ENCODE measurements at places on chromosomes 3 and 15. TPM values are rescaled to one million over a fixed set of nuclear protein-coding genes. Genes with fewer than 3 reads are reported as not detected.

The HCLS1 gene
- 0.89 TPM for total RNA-seq

DNA sequence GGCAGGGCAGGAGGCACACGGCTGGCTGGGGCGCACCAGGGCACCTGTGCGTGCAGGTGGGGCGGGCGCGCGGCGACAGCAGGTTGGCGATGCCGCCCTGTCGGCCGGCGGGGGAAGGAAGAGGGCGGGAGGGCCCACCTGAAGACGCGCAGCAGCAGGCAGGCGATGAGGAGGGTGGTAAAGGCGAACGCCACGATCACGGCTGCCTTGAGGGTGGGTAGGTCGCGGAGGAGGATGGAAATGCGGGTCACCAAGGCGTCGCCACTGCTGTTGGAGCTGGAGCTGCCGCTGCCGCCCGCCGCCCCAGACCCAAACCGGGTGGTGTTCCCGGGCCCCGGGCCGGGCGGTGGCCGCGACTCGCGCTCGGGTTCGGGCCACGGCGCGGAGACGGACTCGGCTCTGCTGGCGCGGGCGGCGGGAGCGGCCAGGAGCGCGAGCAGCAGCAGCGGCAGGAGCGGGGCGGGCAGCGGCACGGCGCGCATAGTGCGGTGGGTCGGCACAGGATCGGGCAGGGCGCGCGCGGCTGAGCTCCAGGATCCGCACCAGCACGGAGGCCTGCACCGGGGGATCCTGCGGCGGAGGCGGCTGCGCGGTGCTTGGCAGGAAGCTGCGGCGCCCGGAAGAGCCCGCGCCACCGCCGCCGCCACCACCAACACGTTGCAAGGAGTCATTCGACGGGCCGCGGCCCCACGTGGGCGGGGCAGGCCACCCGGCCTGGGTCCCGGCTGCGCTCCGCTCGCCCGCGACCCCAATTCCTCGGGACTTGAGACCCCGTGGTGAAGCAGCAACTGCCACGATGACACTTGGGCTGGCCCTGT is at the start of gene FAM174B:
TSS of gene FAM174B (minus strand) at position 598 of the 818 bp plus-strand sequence.
- no peak for DNase-seq

DNA sequence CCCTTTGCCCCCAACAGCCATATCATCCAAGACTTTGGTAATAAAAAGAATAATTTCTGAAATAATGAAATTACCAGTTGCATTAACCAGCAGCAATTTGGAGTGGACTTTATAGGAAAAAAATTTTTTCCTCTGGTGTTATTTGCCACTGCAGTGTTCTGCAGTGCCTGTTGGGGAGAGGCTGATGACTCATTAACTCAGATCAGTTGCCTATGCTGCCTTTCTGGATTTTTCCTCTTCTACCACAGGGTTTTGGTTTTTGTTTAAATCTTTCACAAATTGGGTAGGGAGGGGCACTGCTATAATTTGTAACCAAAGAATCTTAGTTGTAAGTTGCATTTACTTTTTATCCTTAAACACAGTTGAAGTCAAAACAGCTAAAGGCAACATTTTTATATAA is 22.7 kb downstream of the ATP6V1A start:
- DNase-seq, result peak; percentile 54

DNA sequence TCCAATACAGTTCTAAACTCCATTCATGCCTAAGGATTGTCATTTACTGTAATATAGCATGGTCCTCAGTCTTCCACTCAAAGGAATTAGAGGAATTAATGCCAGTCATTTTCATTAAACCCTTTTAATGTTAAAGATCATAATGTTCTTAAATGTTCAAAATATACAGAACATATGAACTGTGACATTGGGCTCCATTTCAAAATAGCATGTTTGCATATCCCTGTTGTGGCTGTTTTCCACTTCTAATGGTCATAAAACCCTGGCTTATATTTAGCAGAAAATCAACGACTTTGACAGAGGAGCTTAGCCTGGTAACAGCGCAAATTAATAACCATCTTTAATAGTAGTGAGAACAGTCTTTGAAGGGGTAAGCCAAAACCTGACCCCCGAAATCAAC is 260.7 kb downstream of the UBE2E2 start:
- DNase-seq, result no peak

The NEK11 gene
- 3.9 TPM for total RNA-seq

The CLDN16 gene
- 0.06 TPM for total RNA-seq

- no peak for DNase-seq
These were observed 3.4 kb upstream of the DIS3L start for GRCh38 chr15:66290007-66290406.

DNA sequence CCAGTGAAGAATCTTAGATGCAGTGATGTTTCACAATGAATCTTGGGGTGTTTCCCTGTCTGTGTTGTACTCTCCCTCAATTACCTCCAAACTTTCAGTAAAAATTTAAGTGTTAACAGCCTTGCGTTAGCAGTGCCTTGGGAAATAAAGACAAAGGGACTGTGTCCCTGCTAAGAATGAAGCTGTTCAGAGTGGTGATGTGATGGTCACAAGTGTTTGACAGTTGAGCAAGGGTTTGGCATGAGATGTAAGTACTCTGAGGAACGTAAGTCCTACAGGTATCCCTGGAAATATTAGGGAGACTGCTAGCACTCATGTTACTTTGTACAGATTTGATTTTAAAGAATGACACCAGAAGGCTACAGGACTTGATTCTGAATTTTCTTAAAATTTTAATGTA is 304.3 kb upstream of the DPH6 start:
- no peak for DNase-seq

DNA sequence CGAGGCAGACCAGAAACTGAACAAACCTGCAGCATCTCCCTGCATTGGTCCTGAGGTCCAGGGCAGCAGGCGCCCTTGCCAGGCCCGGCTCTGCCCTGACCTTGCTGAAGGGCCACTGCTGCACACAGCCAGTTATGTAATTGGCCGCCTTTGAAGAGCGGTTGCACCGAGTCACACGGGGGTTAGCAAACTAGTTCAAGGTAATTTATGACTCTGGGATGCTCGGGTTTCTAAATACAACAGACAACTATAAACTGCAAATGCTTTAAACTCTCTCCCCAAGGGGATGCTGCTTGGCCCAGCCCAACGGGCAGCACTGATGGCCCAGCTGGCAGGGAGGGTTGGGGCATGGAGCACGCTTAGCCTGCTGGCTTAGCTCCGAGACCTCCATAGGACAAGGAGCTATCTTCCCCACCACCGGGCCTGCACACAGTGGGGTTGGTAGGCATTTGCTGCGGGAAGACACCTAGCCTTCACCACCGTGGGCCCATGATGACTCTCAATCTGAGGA is 60.3 kb upstream of the IQSEC1 start:
- DNase-seq, result no peak

The TPRA1 gene
- 38.8 TPM for total RNA-seq

The RASGRP1 gene
- total RNA-seq, result 0.30 TPM

The SEMA3B gene
- 26.6 TPM for total RNA-seq

The LRRC31 gene
- total RNA-seq, result not detected

- DNase-seq, result no peak
These were observed 10.4 kb downstream of the TCAIM start for GRCh38 chr3:44348993-44349392.

DNA sequence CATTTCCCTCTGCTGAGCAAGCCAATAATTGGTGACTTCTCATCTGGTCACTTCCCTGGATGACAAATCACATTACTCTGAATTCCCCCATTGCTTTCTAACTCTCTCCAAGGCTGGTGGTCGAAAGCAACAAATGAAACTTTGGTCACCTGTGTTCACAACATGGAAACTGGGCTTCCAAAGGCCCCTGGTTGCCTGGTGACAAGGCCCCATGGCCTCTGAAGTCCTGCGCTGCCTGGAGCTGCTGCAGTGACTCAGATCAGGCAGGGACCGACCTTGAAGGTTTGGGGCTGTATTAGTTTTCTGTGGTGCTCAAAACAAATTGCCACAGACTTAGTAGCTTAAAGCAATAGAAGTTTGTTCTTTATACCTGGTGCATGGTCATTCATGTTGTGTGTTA is 345.3 kb downstream of the WDR72 start:
- no peak for DNase-seq

DNA sequence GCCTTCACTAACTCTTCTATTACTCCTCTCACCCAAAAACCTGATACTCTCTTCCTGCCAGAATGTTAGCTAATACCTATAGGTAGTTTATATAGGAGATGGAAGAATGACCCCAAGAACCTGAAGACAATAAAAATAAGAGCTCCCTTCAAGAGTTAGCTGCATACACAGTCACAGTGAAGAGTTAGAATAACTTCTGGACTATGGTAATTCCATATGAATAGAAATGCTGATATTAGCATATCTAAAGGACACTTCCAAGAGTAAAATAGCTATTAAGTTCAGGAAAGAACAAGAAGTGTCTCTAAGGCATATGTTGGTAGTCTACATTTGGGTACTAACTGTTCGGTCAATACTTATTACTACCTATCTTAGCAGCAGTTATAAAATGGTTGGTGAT is 134.2 kb downstream of the VGLL3 start:
- no peak for DNase-seq

DNA sequence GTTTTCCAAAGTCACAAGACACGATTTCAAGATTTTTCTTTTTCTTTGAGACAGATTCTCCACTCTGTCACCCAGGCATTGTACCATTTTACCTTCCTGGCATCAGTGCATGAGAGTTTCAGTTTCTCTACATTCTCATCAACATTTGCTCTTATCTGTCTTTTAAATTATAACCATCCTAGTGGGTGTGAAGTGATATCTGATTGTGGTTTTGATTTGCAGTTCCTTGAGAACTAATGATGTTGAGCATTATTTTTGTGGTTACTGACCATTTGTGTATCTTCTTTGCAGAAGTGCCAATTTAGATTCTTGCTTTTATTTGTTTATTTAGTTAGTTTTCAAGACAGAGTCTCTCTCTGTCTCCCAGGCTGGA is 41.2 kb downstream of the ADIPOQ start:
- no peak for DNase-seq

DNA sequence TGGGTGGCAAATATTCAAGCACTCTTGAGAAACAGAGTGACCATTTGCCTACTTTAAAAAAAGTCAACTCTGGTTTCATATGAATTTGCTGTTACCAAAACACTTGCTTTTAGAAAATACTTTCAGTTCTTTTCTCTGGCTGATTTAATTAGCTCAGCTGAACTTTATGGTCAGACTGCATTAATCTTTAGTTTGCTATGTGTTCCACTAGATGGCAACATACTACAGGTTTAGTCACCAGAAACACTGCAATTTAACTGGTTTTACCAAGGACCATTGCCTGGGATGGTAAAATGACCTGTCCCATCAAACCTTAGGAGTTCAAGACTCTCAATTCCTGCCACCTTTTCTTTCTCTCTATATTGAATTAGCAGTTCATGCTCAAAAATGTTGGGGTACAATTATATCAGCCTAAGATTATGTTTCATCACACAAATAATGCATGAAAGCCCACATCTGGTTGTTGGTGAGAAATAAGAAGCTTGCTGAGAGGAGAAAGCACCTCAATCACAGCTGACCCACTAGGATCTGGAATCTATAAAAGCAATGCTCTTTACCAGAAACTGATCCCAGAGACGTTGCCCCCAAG is 14.2 kb downstream of the EIF4E3 start:
- DNase-seq, result peak; percentile 62

The DZIP1L gene
- total RNA-seq, result 9.3 TPM

DNA sequence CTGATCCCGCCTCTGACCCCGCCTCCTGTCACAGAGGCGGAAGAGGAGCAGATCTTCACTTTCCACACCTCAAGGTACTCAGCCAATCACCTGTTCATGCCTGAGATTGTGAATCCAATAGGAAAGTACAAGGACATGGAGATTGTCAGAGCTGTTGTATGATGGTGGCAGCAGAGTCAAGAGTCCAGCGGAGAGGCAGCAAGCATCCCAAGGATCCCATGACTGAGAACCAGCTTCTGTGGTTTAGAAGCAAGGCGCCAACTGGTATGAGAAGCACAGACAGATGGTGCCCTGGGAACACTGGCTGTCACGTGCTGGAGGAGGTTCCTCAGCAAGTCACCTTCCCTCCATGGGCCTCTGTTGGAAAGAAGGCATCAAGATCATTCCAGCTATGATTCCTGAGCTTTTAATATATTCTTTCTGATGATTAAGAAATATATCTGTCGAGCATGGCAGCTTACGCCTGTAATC is 93.9 kb downstream of the CPN2 start:
- no peak for DNase-seq

- no peak for DNase-seq
These were observed 196.7 kb upstream of the ADAMTS9 start for GRCh38 chr3:64884536-64884935.

DNA sequence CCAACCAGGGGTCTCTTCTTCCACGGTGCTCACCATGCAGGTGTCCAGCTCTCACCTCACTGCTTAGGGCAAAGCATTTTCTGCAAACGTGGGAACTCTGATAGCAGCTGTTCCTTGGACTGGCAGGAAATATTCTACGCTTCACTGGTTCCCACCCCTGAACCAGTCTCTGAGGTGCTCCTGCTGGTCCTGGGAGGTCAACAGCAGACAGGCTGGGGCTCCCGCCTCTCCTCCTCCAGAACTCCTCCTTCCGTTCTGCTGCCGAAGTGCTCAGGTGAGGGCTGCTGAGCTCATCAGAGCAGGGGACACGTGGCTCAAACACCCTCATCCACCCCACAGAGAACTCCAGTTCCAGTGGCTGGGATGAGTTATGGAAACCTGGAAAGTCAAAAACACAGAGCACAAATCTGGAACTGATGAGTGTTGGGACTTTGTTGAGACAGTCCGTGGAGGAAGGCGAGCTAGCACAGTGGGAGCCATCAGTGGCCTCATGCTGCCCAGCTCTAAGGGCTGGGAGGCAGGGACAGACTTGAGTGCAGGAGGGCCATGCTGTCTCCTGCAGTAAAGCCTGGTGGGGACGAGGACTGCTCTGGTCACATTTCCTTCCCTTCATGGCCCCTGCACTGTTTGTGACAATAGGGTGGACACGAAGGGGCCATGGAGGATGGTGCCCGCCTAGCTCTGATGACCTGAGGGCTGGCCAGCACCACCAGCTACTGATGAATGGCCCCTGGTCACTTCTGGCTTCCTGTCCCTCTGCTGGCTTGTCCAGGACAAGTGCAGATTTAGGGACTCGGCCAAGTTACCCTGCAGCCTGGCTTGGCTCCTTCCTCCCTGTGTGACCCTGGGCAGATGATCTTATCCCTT is 137.8 kb downstream of the KLF13 start:
- DNase-seq, result no peak

The SLC15A2 gene
- total RNA-seq, result not detected

- DNase-seq, result no peak
These were observed 48.4 kb upstream of the SEC22A start for GRCh38 chr3:123153125-123154019.

The RETNLB gene
- not detected for total RNA-seq

DNA sequence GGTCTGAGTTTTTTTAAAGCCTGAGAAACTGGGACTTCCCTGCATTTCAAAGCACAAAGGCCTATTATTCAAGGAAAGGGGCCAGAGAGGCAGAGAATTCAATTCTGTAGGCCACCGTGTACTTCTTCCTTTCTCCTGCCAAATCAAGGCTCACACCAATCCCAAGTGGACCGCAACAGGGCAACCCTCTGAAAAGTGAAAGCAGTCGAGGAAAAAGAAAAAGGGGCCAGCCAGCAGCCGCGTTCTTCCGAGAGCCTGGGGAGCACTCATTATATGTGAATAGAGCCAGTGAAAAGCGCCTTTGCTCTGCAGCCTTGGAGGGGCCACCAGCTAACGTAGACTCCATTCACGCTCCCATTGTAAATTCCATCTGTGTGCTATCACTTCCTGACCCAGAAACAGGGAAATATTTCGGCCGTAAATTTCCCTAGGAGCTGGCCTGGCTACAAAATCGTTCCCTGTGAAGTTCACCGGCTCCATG is 45.9 kb upstream of the THUMPD3 start:
- DNase-seq, result peak; percentile 47

GRCh38 chr15:99454107-99454809 is 111.5 kb upstream of the MEF2A start:
- DNase-seq, result no peak
